Stimulated activated CD8-positive, alpha-beta memory T cell treated with anti-CD3 and anti-CD28 coated beads, Interleukin-15, amount 100 ng/mL, for 4 hours (primary cell): ENCODE measurements at places on chromosomes 16 and 17.

- no peak for DNase-seq
These were observed 7.1 kb downstream of the SETD1A start for GRCh38 chr16:30964574-30965226.

DNA sequence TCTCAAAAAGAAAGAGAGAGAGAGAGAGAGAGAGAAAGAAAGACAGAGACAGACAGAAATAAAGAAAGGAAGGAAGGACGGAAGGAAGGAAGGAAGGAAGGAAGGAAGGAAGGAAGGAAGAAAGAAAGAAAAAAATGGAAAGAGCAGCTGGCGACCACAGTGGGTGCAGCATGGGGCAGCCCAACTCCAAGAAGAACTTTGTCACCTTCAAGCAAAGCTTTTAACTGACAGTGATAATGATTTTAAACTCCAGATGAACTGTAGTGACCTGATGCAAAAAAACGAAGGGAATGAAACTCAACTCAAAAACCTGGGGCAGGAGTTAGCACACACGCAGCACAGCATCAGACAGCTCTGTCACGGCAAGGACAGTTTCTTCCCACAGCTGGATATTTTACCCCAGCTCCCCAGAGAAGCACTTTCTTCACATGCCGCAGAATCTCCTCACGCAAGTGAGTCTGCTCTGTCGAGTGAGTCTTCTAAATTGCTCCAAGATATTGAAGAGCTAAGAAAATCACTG is 5.0 kb upstream of the ARHGAP17 start:
- DNase-seq, result no peak

GRCh38 chr16:54048586-54049495 is 237.7 kb downstream of the IRX3 start:
- no peak for DNase-seq

GRCh38 chr17:76707985-76708807 is 2.6 kb downstream of the MXRA7 start:
- DNase-seq, result no peak

- DNase-seq, result no peak
These were observed 61.3 kb downstream of the NKD1 start for GRCh38 chr16:50609471-50609870.

DNA sequence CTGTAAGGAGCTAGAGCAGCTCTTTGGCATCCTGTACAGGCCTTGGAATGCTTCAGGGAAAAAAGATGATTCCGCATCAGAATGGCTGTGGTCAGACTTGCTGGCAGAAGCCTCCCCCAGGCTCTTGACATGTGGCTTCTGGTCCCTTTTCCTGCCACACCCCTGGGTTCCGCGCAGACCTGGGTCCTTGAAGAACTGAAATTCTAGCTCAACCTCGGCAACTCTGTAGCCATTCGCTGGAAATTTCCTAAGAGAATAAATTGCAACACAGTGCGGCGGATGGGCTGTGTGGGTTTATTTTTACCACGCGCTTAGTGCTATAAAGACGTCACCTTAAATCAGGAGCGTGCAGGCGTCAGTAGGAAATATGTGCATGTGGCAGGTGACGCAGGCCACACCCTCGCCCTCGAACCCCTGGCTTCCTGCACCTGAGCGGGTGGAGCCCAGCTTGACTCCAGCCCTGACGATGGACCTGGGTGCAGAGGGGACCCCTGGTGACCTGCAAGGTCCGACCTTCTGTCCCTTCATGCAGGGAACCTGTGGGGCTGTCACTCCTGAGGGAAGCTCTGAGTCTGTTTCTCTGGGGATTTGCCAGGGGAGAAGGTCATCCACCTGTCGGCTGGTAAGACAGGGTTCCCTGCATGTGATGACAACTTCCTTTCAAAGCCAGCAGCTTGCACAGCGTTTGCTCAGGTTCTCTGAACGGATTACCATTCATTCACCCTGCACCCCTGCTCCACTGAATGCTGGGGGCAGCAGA is 46.3 kb downstream of the METRNL start:
- no peak for DNase-seq

DNA sequence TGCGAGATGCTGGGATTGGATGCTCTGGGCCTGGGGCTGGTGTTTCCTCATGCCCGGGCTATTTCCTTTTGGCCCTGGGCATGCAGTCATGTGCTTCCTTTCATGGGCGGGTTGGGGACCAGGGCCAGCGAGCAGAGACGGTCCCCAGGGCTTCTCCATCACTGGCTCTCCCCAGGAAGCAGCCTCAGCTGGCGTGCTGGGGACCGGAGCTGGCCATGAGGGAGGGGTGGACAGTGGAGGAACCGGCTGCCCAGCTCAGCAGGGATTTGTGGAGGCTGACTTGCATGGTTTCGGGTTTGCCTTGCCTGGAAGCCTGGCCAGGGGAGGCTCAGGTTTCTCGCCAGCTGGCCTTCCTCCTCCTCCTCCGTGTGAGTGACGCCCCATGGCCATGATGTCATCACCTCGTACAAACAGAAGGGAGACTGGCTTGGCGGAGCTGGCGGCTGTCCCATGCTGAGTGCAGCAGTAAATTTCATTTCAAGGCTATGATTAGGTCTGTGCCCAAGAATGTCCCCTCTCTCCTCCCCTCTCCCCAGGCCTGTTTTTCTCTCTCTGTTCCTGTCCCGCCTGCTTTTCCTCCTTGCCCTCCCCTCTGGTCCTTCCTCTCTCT is 8.9 kb upstream of the TIMP2 start:
- DNase-seq, result no peak

DNA sequence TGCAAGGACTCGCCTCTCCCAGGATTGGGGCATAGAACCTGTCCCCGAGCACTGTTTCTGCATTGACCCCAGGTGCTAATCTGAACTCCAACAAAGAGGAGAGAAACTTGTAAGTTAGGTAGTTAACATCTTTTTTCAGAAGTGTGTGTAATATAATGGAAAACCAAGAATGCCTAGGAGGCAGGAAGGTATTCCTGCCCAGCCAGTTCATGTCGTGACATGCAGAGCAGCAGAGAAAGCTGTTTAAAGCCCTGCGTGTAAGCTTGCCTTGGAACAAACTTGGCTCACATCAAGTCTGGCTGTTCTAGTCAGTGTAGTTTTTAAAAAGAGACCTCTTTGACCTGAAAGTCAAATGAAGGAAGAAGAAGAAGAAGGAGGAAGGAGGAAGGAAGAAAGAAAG is 2.1 kb upstream of the GNA13 start:
- DNase-seq, result no peak
